ENCODE measurements at places on chromosomes 2 and 18.
A peak's percentile ranks its signal among the peaks of the same experiment; 100 is the strongest.

- DNase-seq = no peak
Measured at GRCh38 chr2:202035941-202036372, 2.3 kb downstream of the FZD7 start.

- no peak for DNase-seq
Measured at GRCh38 chr2:33242845-33243244, 233.6 kb upstream of the RASGRP3 start.

DNA sequence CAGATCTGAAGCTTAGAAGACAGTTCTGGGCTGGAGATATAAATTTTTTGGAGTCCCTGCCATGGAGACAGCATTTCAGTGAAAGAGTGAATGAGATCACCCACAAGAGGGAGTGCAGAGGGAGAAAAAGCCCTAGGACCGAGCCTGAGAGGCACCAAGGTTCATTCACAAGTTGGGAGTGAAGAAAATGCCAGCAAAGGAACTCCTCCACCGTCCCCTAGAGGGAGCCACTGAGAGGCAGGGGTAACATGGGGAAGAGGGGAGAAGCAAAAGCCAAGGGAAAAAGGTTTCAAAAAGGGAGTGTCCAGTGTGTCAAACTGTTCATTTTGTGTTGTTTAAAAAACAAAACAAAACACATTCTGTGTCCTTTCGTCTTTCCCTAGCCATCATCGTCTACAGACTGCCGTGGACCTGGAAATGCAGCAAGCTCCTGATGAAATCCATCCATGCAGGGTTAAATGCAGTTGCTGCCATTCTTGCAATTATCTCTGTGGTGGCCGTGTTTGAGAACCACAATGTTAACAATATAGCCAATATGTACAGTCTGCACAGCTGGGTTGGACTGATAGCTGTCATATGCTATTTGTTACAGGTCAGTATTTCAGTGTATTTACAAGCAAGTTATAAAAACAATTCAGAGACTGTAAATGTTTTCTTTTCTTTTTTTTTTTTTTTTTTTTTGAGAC is 19.1 kb downstream of the CYBRD1 start:
- DNase-seq = no peak

DNA sequence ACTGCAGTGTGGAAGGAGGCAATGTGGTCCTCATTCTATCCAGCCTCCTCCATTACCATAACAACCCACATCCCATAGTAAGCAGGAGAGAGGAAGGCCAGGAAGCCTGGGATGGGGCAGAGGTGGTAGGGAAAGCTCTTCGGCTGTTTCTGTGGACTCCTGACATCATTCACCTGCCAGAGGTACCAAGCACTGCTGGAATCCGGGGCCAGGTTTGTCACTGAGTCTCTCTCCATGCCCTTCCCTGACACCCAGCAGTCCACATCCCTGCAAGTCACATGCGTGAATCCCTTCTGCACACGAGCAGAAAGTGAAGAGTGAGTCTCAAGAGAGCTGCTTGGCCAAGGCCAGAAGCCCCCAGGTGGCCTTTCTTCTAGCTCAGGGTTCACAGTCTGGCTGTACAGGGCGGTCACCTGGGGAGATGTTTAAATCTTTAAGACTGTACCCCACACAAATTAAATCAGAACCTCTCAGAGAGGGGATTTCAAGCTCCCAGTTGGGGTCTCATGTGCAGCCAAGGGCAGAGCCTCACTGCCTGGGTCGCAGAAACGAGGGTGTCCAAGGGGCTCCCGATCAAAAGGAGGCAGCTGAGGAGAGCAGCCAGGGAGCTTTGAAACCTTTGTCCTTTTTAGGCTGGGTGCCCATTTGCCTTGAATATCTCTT is 94.2 kb downstream of the ARMC9 start:
- DNase-seq = no peak

DNA sequence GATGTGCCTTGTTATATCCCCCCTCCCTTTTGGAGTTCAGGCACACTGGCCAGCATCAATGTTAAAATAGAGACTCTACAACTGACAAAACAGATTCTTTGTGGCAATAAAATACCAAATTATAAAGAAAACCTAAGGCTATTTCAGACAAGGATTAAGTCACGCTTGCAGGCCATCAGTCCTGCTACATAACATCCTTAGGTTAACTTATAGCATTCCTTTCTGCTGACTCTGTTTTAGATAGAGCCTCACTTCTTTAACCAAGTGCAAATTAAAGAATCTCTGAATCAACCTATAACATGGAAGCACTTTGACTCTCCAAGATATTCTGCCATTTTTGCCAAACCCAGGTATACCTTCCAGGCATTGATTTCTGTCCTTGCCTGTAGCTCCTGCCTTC is 784.6 kb downstream of the RNF144A start:
- DNase-seq = no peak

DNA sequence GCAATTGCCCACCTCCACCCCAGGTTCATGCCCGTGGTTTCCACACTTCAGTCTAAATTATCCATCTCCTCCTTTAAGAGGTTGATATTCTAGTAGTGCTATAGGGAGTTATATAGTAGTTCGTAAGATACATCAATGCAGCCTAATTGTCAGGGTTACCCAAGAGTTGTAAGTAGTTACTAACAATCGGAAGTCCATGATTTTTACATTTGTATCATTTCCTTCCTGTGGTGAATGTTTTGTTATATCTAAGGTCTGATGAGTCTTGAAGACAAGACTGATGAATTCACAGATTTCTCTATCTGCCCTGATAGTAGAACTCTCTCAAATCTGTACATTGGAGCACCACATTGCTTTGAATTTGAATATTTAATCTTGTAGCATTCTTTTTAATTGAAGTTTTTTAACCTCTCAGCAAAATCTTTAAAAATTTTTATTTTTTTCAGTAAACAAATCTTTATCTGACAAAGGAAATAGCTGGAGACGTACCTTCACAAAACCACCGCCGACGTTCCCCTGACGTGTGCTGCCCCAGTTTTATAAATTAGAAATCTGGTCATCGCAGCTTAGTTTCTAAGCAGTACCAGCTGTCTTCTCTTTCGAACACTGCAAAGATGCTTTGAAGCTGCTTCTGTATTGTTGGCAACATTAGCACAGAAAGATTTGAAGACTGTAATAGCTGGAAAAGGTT is 264.5 kb downstream of the SOCS6 start:
- DNase-seq = no peak

DNA sequence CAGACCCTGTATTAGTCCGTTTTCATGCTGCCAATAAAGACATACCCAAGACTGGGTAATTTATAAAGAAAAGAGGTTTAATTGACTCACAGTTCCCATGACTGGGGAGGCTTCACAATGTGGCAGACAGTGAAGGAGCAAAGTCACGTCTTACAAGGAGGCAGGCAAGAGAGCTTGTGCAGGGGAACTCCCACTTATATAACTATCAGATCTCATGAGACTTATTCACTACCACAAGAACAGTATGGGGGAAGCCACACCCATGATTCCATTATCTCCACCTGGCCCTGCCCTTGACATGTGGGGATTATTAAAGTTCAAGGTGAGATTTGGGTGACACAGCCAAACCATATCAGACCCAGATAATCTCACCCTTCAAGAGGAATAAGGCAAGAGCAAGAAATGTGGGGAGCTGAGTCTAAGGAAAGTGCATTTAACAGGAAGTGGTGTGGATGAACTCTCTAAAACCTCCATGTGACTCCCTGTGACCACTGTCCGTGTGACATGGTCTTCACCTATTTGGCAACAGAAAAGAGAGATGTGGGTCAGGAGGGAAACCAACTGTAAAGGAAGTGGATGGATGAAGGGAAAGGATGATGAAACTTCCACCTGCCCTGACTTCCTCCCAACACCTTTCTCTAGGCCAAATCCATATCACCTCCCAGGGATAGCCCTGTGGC is 110.6 kb downstream of the ATL2 start:
- DNase-seq = no peak

GRCh38 chr18:54222922-54223567 is 1.4 kb downstream of the MBD2 start:
- peak; percentile 80 for DNase-seq

DNA sequence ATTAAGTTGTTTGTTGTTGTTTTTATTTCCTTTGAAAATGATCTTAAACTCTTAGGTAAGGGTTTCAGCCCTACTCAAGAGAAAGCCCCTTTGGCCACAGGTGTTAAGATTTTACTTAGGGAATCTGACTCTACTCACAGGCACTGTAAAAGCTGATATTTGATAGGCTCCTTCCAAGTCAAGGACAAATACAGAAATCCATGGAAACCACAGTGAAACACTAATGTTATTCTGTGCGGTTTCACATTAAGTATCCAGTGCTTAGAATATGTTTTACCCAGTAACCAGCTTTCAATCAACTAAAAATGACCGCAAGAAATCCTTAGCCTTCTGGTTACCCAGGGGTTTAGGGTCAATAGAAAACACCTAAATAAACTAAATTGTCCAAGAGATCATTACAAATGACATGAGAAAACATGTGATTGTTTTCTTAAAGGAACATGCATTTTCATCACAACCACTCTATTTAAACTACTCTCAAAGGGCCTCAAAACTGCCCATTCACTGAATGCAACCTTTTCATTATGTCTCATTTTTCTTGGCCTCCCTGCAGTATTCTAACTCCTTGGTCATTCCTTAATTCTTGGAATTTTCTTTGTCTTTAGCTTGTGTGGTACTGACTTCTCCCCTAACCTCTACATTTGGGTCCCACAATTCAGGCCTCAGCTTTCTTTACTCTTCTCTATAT is 56.0 kb downstream of the CDH2 start:
- no peak for DNase-seq

DNA sequence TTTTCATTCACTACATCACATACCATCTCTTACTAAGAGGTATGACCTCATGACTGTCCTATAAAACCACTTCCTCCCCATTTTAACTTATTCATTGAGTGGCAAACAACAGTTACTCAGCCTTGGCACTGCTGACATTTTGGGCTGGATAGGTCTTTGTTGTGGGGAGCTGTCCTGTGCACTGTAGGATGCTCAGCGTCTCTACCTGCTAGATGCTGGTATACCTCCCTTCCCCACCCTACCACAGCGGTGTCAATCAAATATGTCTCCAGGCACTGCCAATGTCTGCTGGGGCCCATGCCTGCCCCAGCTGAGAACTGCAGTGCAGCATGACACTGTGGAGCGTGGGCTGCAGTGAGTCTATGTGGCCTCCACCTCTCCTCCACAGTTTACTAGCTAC is 76.3 kb upstream of the MGAT4A start:
- peak; percentile 21 for DNase-seq

- DNase-seq = no peak
Measured at GRCh38 chr2:12317814-12318426, 398.8 kb upstream of the TRIB2 start.

GRCh38 chr18:24731981-24732380 is 271.5 kb downstream of the HRH4 start:
- no peak for DNase-seq

DNA sequence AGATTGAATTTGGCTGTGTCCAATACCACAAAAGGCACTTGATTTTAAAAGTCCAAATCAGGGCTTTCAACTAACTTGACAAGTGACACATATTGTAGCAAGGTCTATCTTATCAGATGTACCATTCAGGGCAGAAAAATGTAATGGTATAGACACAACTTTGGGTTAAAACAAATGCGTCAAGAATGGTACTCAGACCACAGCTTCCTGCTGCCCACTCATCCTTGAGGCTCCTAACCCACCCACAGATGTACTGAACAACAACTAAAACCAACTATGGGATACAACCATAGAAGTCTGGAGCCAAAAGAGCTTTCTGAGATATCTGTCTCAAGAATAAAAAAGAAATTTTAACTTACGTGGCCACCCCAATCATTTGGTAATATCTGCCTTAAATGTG is 105.2 kb downstream of the RBM43 start:
- DNase-seq = no peak

DNA sequence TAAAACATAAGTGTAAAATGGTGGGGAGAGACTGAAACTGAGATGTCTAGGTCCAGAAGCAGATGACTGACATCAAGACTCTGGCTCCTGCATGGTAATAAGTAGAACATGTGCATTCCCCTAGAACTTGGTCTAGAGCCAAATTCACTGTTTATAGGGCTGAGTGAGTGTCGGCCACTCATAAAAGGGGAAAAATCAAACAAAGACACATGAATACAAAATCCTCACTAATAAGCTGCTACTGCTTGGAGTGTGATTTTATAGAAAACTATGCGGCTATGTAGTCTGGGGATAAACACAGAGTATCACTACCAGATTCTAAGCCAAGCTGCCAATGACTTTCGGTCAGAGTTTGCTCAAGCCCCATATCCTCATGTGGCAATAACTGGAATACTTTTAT is 1080.8 kb upstream of the DDX18 start:
- no peak for DNase-seq

- no peak for DNase-seq
Measured at GRCh38 chr2:29066271-29066860, 8.0 kb downstream of the PCARE start.

DNA sequence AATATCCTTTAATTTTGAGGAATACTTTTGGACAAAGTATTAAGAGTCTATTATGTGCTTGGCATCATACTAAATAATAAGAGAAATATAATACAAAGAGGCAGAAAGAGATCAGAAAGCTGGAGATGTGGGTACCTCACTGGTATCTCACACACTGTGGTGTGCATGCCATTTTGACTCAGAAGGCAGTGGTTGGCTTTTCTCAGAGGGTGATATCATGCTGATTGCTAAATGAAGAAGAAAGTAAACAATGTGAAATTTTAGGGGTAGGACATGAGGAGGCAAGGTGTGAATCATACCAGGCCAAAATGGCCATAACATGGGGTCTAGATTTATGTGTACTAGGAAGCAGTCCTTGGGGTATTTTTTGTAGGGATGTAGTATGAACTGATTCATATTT is 16.6 kb upstream of the SPOPL start:
- no peak for DNase-seq

GRCh38 chr2:135913727-135914365 is 37.6 kb upstream of the MCM6 start:
- DNase-seq = peak; percentile 58

GRCh38 chr2:242054406-242054805 is 184.9 kb downstream of the RTP5 start:
- no peak for DNase-seq

DNA sequence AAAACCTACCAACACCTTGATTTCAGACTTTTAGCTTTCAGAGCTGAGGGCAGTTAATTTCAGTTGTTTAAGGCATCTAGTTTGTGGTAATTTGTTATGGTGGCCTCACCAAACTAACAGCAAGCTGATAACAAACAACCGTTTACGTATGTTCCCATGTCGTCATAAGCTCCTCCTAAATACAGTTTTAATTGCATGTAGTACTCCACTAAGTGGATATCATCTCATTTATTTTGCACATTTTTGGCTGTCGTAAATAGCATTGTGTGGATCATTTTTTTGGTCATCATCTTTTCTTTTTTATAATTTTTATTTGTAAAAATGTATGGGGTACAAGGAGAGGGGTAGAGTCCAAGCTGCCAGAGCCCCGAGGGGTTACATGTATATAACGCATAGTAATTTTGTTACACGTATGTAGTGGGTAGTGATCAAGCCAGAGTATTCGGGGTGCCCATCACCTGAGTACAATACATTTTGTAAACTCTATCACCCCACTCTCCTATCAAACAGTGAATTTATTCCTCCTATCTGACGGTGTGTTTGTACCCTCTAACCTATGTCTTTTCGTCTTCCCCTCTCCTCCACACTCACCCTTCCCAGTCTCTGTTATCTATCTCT is 89.2 kb upstream of the MYCN start:
- no peak for DNase-seq

Data from CD8-positive, alpha-beta memory T cell (primary cell).